ENCODE measurements at places on chromosomes 12 and 14.
A peak's percentile ranks its signal among the peaks of the same experiment; 100 is the strongest.

GRCh38 chr14:74475678-74476077 is 17.4 kb downstream of the NPC2 start:
- DNase-seq = no peak

DNA sequence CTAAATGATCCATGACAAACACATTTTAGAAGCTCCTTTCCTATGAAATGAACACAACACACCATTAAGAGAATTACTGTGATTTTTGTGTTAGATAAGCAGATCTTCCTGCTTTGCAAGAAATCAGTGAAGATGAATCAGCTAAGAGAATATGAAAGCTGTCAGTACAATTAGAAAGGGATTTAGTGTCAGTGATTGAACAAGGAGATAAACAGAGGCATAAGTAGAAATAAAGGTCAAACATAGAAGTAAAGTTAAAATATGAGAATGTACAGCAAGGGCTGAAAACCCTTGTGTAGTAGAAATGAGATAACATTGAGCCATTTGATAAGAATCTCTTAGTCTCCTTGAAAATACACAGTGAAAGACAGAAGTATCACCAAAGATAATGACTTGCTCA is 21.4 kb upstream of the SLC16A7 start:
- no peak for DNase-seq

- peak; percentile 10 for DNase-seq
Measured at GRCh38 chr14:57714487-57714931, 151.4 kb downstream of the SLC35F4 start.

GRCh38 chr12:102876883-102877282 is 40.2 kb downstream of the PAH start:
- no peak for DNase-seq

DNA sequence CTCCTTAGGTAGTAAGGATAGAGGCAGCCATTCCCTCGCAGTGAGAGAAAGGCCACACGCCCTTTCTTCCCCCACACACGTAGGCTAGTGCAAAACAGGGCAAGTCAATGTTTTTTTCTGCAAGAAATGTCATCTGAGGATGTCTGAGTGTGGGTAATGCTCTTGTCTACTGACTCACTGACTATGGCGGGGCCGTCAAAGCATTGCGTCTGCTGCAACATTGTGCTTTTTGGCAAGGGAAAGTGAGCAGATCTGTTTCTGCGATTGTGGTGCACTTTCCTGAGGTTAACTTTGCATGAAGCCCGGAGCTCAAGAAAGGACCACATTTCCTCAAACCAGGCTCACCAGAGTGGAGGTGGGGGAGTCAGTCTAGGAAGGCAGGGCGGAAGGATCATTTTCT is 181.6 kb upstream of the GZMB start:
- no peak for DNase-seq

DNA sequence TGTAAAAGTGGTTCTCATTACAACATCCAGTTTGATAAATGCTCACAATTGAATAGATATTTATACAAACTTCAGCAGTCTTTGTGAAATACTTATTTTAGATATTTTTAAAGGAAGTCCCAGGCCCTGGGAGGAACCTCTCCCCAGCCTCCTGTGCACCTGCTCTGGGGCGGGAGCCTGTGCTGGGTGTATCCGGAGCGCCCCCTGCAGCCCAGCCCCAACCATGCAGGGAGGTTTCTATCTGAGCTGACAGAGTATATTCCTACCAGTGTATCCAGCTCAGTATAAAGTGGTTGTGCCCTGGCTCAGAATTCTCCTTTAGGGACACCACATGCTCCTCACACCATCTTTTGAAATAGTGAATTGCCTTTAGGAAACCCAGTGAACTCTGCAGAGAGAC is 851.8 kb downstream of the TMEM121 start:
- no peak for DNase-seq

DNA sequence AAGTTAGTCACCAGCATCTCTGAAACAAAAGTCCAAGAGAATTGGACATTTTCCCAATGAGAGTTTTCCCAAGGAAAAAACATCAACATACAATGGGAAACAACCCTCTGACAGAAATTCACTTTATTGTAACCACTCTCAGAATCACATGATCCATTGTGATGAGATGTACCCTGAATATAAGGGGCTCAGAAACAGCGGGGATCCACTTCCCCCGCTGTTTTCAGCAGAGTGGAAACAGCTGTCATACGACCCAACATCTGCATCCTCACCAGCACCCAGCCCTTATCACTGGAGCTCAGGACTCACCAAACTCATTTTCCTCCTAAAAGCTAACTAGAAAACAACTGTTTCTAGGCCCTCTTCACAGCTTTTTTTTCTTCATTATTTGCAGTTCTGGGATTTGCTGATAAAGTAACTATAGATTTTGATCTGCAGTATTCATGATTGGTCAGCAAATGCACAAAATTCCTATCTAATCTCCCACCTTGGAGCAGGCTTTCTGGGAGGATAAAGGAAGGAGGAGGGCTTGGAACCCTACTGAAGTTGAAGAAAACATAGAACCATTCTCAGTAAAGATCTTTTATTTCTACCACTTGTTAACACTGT is 31.3 kb downstream of the CORO1C start:
- DNase-seq = no peak

GRCh38 chr14:95238487-95239298 is 81.0 kb downstream of the CLMN start:
- no peak for DNase-seq

GRCh38 chr12:21138016-21138415 is 7.0 kb downstream of the SLCO1B1 start:
- no peak for DNase-seq

DNA sequence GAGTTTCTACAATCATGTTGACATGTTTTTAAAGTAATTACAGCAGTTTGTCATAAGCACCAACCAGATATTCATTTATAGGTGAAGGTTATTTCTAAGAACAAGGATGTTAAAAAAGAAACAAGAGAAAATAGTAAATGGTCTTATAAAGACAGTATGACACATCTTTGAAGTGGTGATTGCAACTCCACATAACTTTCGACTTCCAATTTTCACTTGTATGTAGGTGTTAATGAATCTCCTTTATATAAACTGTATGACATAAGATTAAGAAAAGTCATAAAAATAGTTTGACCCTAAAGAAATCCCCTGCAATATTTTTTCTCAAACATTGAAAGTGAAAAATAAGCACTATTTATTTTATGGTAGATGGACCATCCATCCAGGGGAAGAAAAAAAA is 144.8 kb upstream of the PTPRQ start:
- no peak for DNase-seq

DNA sequence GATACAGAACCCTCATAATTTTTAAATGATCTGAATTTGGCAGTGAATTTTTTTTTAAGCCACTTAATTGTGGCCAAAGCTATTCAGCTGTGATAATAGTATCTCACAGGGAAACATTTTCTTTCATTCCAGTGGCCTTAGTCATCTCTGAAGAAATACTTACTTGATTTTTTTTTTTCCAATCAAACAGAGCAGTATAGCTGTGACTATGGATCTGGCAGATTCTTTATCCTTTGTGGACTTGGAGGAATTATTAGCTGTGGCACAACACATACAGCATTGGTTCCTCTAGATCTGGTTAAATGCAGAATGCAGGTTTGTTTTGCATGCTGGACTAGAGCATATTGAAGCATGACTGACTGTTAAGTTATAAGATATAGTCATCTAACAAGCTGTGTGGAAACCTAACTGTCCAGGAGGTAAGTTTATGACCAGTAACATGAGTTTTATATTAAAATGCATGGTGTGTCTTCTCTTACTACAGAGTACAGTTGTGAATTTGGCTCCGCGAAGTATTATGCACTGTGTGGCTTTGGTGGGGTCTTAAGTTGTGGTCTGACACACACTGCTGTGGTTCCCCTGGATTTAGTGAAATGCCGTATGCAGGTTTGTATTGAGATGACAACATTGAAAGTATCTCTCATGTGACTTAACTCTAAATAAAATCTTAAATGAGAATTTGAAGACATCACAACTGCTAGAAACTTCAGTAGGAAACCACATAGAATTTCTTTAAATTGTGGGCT is 1.9 kb downstream of the SLC25A3 start:
- DNase-seq = no peak

- no peak for DNase-seq
Measured at GRCh38 chr14:30445011-30445793, 113.8 kb upstream of the G2E3 start.

DNA sequence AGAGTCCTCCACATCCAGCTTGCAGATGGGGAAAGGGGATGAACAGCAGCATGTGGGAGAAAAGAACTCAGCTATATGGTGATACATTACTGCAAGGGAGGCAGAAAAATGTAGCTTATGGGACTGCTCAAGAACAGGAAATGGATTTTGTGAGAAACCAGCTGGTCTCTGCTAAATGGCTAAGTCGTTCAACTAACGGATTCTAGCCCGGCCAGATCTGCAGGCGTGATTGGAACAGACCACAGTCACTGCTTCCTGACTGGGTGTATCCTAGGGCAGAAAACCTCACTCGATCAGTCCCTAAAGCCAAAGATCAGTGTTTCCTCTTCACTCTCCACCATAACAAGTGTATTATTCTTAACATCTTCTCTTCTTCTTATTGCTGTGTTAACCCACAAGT is 8.1 kb upstream of the PTGDR start:
- DNase-seq = no peak

DNA sequence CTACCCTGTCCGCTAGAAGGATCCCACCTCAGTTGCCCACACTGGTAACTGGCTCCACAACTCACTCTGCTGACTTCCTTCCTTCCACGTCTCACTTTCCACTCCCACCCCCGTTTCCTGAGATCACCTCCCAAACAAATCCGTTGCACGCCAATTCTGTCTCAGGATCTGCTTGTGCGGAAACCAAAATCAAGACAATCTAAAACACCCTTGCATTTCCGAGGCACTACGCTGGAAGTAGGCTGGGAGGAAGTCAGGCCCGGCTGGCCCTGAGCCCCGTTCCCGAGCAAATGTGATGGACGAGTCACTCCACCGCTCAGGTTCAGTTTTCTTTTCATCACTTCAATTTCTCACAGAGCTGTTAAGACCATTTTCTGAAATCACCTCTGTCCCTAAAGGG is 23.1 kb downstream of the ABCB9 start:
- no peak for DNase-seq

DNA sequence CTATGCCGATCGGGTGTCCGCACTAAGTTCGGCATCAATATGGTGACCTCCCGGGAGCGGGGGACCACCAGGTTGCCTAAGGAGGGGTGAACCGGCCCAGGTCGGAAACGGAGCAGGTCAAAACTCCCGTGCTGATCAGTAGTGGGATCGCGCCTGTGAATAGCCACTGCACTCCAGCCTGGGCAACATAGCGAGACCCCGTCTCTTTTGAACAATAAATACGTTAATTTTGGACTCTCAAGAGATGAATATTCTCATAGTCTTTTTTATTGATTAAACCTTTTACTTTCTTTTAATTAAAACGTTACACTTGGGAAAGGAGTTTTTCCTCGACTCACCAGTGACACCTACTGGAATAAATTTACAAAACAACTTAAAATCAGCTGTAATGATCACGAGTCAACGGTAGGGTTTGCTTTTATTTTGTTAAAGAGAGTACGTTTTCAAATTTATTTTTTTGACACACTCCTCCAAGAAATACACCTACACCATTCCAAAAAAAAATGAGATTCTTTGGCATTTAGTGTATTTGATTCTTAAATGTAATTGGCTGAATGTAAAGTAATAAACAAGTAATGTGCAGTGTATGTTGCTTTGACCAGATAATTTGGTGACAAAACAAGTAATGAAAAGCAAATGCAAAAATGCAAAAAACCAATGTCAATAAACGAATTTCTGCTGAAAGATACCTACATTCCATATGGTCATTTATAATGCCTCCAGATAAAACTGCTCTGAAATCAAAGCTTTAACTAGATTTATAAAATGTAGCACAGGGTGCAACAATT is 687 bp upstream of the RPS29 start:
- peak; percentile 23 for DNase-seq

DNA sequence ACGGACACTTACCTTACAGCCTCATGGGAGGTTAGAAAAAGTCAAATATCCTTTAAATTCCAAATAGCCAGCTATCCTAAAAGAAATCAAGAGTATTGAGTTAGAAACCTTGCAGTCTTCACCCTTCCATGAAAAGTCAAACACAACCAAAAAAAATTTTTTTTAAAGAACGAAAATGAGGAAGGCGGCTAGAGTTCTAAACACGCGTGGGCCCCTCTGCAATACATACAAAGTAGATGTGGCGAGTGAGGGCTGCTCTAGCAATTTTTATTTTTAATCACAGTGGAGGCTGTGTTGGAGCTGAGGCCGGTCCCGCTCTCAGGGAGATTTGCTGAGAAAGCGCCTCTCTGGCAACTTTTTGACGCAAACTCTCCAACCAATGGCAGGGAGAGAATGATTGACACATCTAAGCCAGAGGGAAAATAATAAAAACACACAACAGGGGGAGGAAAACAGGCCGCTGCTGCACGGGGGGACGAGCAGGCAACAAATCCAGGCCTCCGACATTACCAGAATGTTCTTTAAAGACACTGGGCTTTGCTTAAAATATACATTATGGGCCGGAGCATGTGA is at the start of gene OTX2:
Gene OTX2 (minus strand): TSS at position 333 of the 573 bp plus-strand sequence. CDS start 5,023 bp downstream, outside the sequence.
- DNase-seq = no peak

DNA sequence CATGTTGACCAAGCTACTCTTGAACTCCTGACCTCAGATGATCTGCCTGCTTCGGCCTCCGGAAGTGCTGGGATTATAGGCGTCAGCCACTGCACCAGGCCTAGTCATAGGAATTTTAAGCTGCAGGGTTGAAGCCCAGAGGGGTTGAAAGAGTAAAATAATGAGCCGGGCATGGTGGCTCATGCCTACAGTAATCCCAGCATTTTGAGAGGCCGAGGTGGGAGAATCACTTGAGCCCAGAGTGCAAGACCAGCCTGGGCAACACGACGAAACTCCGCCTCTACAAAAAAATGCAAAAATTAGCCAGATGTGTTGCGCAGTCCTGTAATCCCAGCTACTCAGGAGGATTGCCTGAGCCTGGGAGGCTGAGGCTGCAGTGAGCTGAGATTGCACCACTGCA is 69.6 kb downstream of the GALNT8 start:
- DNase-seq = no peak

- DNase-seq = no peak
Measured at GRCh38 chr14:93533437-93533836, 102.7 kb downstream of the UNC79 start.

- no peak for DNase-seq
Measured at GRCh38 chr12:90836689-90837088, 118.3 kb downstream of the CCER1 start.

GRCh38 chr14:42869681-42870080 is 1263.0 kb downstream of the LRFN5 start:
- no peak for DNase-seq

- no peak for DNase-seq
Measured at GRCh38 chr14:76323331-76324050, 52.4 kb upstream of the ESRRB start.

- no peak for DNase-seq
Measured at GRCh38 chr14:87940894-87941293, 52.1 kb downstream of the GALC start.

DNA sequence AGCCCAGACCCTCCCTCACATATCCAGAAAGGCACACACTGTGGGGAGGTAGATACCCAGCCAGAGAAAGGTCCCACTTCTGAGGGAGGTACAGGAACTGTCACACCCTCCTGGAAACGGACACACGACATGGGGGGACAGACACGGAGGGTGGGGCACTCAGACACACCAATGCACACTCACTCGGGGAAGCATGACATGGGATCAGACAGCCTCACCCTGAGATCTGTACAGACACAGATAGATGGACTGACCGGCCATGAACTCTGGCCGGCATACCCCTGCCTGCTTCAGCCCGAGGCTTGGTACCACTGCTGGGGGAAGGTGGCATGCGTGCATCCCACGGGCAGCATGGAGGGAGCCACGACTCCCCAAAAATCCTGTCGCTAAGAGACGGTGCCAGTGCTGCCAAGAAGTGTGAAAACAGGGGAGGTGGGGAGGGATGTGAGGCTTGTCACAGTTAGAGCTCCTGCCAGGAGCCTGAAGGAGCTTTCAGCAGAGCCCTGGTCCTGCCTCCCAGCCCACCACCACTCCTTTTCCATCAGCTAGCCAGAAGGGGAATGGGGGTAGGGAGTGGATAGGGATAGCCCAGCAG is 571 bp downstream of the CPNE6 start:
- no peak for DNase-seq

All from HEK293T (cell line).